Stimulated activated CD4-positive, alpha-beta T cell treated with anti-CD3 and anti-CD28 coated beads, Interleukin-12 subunit alpha, Interleukin-12 subunit beta, amount 100 ng/mL, for 24 hours (primary cell): ENCODE measurements at places on chromosomes 12 and 14.

DNA sequence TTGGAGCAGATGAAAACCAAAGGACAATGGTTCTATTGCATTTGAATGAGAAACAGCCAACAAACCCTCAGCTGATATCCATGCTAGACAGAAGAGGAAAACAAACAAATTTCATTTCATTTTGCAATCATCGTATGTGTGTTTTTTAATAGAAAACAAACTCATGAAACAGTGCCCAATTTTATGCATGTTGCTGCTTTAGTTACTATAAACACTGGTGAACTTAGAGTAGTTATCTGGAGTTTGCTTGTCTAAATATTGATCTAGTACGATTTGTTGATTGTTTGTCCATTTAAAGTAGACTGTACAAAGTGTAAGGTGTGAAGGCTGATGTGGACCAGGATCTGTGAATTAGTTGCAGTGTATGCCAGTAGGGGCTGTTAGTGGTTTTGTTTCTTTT is 166.6 kb downstream of the KITLG start:
- DNase-seq: no peak

DNA sequence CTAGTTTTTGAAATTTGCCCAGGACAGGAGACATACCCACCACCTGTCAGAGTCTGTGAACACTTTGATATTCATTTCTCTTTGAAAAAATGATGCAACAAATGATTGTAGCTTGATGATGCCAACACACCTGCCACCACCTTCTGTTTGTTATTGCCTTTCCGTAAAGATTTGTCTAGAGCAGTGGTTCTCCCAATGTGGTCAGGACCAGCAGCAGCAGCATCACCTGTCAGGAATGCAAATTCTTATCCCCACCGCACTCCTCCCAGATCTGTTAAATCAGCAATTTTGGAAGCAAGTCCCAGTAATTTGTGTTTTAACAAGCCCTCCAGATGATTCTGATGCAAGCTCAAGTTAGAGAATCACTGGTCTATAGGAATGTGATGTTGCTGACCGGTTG is 9.9 kb downstream of the CCDC175 start:
- DNase-seq: no peak

GRCh38 chr14:32727832-32728231 is 210.8 kb upstream of the NPAS3 start:
- no peak for DNase-seq

DNA sequence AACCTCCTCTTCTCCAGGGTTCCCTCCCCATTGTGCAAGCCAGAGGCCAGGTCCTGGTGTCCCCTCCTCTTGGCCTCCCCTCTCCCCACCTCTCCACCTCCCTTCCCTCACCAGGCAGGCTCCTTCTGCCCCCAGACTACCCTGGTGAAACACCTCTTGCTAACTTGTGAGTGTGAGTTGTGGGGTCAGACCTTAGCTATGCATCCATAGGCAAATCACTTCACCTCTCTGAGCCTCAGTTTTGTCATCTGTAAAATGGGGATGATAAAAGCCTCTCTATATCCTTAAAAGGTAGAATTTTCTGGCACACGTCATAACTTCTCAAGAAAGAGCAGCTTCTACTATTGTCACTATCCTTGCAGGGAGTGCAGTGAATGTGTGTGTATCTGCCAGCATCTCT is 7.9 kb upstream of the DIO3 start:
- DNase-seq: no peak

GRCh38 chr14:23115918-23116317 is 3.1 kb downstream of the CEBPE start:
- DNase-seq: no peak

DNA sequence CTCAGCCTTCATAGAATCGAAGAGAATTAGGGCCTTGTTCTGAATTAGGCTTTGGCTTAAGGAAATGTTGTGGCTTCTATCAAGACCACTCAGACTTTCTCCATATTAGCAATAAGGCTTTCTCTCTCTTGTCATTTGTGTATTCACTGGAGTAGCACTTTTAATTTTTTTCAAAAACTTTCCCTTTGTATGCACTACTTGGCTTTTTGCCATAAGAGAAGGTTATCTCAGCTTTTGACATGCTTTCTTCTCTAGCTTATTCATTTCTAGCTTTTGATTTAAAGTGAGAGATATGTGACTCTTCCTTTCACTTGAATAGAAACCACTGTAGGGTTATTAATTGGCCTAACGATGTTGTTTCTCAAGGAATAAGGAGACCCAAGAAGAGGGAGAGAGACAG is 244.2 kb downstream of the GPHN start:
- DNase-seq: no peak

- no peak for DNase-seq
Observed at GRCh38 chr14:73463411-73463810, 5.1 kb upstream of the NUMB start.

DNA sequence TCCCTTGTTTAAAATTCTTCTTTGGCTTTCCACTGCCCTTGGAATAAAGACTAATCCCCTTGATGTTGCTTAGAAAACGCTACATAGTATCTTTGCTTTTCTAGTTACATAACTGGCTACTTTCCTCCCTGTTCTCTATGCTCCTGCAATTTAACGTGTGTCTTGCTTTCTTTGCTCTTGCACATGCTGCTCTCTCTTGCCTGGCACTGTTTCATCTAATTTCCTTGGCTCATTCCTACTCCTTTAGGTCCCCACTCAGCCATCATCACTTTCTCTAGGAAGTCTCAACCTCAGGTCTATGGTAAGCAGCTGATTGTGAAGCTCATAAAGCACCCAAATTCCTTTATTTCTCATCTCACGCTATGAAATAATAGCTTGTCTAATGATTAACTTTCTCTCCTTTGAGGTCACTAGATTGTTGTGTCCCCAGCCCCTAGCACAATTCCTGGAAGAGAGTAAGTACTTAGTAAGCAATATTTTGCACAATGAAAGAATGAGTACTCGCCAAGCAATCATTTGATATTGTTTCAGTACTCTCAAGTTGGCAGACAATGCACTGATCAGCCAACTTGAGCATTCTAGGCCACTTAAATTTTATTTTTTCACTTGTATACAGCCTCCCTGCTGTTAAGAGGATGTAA is 3.3 kb downstream of the ALDH6A1 start:
- DNase-seq: no peak

GRCh38 chr14:21014761-21015190 is 10.1 kb downstream of the NDRG2 start:
- DNase-seq: peak; percentile 58

- no peak for DNase-seq
Observed at GRCh38 chr14:52235866-52236510, 31.5 kb upstream of the PTGDR start.

GRCh38 chr12:68400226-68400829 is 68.2 kb upstream of the MDM1 start:
- no peak for DNase-seq

- peak; percentile 34 for DNase-seq
Observed at GRCh38 chr12:124916374-124917134, 2.1 kb upstream of the UBC start.

- DNase-seq: no peak
Observed at GRCh38 chr12:122452701-122453285, 30.3 kb upstream of the CLIP1 start.

- DNase-seq: no peak
Observed at GRCh38 chr12:122837306-122838265, 2.3 kb downstream of the HIP1R start.

GRCh38 chr14:61280526-61281185 is 482 bp downstream of the TMEM30B start:
- DNase-seq: peak; percentile 71

DNA sequence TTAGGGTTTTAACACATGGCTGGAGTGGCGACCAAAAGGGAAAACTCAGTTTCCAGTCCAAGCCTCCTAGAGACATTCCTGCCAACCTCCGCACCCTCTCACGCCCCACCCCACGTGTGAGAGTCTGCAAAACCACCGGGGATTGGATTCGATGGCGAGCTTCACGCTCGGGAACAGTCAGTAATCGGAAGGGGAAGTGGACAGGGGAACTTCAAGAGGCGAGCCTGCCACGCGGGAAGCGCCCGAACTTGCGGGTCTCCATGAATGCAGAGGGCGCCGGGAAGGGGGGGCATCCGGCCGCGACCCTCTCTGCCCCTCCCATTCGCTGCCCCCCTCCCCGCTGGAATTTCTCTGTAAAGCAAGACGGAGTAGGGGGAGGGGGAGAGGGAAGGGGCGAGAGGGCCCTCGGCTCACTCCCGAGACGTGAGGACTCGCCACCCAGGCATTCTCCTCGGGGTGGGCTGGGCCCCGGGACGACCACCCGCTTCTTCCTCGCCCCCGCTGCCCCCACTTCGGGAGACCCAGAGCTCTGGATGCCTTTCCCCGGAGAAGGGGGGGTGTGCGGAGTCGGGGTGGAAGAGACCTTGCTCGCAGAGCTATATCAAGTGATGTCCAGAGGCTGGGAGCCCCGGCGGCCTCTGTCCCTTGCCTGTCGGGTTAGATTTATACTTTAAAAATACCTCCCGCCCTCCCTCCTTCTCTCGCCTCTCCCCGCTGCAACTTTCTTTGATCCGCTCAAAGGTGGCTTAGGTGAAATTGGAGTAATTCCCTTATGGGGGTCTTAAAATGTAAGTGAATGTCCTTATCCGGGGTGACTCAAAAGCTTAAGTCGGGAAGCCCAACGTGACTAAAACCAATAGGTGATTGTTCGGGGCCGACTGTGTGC is 2.5 kb upstream of the CCND2 start:
- no peak for DNase-seq

GRCh38 chr14:25132732-25133422 is 82.9 kb upstream of the STXBP6 start:
- DNase-seq: peak; percentile 13

DNA sequence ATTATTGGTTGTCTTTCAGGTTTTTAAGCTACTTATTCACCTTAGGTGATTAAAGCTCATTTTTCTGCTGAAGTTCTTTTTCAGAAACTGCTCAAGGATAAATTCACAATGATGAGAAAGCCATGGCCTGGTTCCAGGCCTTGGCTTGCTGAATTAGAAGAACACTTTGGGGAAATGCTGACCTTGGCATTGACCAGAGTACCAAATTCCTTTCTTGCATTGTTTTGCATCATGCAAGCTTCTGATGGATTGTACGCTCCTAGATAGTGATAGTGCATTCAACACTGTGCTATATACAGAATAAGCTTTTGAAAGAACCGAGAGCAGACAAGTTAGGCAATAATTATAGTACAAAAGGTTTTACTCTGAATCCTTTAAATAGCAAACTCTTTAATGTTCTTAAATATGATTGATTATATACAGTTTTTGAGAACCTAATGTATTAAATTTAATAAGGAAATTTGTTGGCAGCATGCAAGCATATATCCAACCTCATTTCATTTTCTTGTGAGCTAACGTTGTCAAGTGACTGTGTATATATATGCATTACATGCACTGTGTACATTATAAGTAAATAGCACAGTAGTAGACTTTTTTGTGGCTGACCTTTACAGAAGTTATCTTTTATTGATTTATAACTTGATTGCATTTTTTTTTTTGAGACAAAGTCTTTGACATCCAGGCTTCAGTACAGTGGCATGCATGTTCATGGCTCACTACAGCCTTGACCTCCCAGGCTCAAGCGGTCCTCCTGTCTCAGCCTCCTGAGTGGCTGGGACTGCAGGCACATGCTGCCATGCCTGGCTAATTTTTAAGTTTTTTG is 99.2 kb downstream of the DIP2B start:
- DNase-seq: no peak

DNA sequence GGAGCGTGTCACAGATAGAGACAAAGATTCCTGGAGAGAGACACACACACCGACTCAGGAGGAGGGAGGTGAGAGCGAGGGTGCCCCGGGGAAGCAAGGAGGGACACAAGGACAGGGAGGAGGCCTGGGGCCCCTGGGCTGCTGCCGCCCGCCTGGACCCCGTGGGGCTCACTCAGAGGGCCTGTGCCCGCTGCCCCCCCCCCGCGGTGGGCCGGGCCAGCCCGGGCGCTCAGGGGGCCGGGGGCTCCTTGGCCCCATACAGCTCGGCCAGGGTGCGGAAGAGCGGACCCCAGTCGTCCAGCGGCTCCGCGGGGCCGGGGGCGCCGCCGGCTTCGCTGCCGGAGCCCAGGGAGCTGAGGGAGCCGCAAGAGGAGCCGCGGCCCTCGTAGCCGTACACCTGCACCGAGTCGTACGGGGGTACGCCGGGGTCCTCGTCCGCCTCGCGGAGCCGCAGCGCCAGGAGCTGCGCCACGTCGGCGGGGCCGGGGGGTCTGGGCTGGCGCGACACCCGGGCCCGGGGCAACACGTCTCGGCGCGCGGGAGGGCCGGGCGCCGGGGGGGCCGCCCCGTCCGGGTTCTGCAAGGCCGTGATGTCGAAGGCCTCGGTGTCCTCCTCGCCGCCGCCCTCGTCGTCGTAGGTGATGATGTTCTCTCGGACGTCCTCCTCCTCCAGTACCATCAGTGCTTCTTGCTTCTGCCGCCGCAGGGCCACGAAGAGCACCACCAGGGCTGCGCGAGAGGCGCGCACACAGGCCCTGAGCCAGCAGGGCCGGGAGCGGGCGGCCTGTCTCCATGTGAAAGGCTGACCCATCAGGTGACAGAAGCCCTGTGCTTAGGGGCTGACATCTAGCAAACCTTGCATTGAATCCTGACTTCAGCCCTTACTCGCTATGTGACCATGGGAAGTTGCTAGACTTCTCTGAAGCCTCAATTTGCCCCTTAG is 6.0 kb downstream of the PSMB11 start:
- no peak for DNase-seq

GRCh38 chr14:74257941-74258763 is 18.9 kb downstream of the VSX2 start:
- no peak for DNase-seq

DNA sequence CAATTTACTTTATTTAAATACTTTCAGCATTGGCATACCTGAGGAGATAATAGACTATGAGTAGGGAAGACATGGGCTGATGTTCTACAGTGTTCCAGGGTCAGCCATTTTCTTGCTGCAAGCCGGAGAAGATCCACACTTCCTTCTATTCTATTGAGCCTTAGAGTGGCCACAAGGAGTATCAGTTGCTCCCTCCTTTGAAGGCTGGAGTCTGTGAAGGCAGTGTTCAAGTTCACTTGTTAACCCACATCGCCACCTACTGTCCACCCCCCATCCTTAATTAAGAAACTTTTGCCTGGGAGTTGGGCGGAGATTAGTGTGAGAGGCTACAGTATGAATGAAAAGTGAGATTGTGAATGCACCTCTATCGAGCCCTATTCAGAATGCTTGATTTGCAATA is 666.6 kb downstream of the NRXN3 start:
- DNase-seq: no peak

GRCh38 chr14:48247977-48248376 is 572.6 kb upstream of the MDGA2 start:
- DNase-seq: no peak

DNA sequence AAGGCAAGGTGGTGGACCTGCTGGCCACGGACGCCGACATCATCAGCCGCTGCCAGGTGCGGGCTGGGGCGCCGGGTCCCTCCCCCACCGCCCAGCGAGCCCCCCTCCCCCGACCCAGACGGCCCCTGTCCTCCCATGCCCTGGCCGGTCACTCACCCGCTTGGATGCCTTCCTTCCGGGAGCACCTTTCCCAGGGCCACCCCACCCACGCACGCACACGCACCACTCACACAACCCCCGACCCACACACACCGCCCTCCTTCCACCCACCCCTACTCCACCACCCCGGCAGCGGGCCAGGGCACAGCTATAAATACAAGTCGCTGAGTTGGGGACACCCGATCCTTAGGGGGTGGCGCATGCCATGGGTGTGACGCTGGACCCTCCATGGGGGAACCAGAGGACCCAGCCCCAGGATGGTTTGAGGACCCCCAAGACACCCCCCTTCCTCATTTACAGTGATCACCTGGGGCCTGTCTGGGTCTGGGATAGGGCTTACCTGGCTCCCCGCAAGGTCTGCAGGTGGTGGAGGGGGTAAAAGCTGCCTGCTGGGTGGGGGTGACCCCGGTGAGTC is 465 bp downstream of the ADSS1 start:
- DNase-seq: peak; percentile 16
